Femur (tissue), 1 donor: ENCODE measurements at places on chromosomes 7 and 10.
A peak's percentile ranks its signal among the peaks of the same experiment; 100 is the strongest.

GRCh38 chr10:31582365-31583052 is 263.5 kb downstream of the ZEB1 start:
- DNase-seq, result peak; percentile 52

DNA sequence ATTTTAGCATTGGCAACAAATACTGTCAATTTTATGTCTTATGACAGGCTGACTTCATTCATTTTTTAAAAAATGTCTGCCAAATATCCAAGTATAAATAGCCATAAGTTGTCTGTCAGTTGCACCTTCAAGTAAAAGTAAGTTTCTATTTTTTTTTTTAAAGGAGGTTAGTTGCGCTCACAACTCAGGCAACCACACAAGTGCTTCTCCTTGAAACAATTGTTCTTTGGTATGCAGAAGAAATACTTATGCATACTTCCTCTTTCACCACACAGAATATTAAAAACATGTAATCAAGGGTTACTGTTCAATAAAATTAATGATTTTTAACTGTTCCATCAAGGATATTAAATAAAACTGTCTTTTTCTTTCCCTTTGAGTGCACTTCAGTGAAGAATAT is 97.9 kb downstream of the RTKN2 start:
- DNase-seq, result no peak

GRCh38 chr10:29326886-29327745 is 38.2 kb downstream of the LYZL1 start:
- no peak for DNase-seq

- DNase-seq, result no peak
These were observed 7.9 kb downstream of the STAM start for GRCh38 chr10:17651896-17652295.
